ENCODE measurements at places on chromosomes 5 and 9.
A peak's percentile ranks its signal among the peaks of the same experiment; 100 is the strongest.

DNA sequence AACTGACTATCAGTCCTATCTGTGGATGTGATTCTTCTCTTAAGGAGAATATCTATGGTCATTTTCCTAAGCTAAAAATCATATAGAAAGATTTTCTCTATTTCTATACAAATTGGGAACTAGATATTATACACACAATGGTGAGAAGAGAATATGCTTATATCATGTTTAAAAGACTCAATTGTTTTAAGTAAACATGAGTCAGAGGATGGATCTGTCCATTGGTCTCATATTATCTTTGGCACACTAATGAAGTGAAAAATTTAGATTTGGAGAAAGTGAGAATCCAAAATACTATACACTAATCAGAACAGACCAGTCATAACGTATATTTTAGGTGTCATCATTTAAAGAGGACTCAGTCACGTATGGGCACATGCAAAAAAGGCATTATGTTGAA is 16.5 kb upstream of the SPINK14 start:
- DNase-seq = no peak

GRCh38 chr5:135894276-135894675 is 1.4 kb downstream of the IL9 start:
- no peak for DNase-seq

GRCh38 chr9:131276891-131277286 is 579 bp upstream of the FAM78A start:
- peak; percentile 29 for DNase-seq

DNA sequence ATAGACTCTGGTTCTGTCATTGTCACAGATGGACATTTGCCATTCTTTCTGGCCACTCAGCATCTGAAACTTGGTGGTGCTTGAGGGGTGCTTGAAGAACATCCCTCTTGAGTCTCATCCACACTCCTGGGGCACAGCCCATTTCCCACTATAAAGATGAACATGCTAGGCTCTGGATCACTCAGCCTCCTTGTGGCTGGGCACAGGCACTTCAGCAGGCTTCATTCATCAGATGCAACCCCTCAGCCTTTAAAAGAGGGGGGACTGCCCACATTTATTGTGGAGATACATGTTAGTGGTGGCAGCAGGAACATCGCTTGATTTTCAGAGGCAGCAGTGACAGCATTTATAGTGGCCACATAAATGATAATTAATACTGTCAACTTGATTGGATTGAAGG is 124.7 kb upstream of the NIPBL start:
- DNase-seq = no peak

- DNase-seq = peak; percentile 86
Observed at GRCh38 chr9:96417051-96417586, 1.1 kb downstream of the ZNF367 start.

GRCh38 chr9:134007150-134007549 is 15.0 kb upstream of the VAV2 start:
- DNase-seq = no peak

GRCh38 chr9:34405719-34406118 is 29.0 kb upstream of the MYORG start:
- DNase-seq = no peak

GRCh38 chr9:105681724-105682123 is 12.6 kb upstream of the TMEM38B start:
- no peak for DNase-seq

DNA sequence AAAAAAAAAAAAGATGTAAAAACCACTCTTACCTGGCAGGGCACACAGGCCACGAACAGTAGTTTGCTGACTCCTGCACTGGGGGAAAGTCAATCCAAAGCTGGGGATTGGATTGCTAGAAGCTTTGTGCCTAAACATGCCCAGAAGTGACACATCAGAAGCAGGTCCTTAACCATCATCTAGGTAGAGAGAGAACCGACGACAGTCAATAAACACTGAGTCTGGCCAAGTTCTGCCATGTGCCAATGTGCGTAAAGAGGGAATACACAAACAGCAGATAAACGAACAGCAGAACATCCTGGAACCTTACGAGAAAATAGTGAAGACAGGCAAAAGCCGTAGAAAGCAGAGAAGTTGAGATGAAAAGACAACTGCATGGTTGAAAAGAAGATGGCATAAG is 14.9 kb downstream of the SFXN1 start:
- no peak for DNase-seq

DNA sequence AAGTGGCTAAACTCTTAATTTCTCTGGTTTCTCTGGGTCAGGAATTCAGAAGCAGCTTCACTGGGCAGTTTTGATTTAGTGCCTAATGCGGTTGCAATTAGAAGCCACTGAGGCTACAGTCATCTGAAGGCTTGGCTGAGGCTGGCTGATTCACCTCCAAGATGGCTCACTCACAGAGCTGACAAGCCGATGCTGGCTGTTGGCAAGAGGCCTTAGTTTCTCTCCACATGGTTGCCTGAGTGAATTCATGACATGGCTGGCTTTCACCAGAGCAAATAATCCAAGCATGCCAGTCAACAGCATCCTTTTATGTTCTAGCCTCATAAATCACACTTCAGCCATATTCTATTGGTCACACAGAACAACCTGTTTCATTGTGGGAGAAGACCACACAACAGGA is 2.8 kb upstream of the CDK7 start:
- DNase-seq = no peak

- no peak for DNase-seq
Observed at GRCh38 chr5:80703747-80704146, 49.0 kb upstream of the DHFR start.

GRCh38 chr5:145198525-145199260 is 636.4 kb downstream of the PRELID2 start:
- DNase-seq = no peak

- no peak for DNase-seq
Observed at GRCh38 chr9:133658442-133659431, 22.6 kb downstream of the DBH start.

- no peak for DNase-seq
Observed at GRCh38 chr5:74541381-74541781, 99.1 kb downstream of the ENC1 start.

- DNase-seq = no peak
Observed at GRCh38 chr5:65480306-65480865, 1.3 kb downstream of the ADAMTS6 start.

DNA sequence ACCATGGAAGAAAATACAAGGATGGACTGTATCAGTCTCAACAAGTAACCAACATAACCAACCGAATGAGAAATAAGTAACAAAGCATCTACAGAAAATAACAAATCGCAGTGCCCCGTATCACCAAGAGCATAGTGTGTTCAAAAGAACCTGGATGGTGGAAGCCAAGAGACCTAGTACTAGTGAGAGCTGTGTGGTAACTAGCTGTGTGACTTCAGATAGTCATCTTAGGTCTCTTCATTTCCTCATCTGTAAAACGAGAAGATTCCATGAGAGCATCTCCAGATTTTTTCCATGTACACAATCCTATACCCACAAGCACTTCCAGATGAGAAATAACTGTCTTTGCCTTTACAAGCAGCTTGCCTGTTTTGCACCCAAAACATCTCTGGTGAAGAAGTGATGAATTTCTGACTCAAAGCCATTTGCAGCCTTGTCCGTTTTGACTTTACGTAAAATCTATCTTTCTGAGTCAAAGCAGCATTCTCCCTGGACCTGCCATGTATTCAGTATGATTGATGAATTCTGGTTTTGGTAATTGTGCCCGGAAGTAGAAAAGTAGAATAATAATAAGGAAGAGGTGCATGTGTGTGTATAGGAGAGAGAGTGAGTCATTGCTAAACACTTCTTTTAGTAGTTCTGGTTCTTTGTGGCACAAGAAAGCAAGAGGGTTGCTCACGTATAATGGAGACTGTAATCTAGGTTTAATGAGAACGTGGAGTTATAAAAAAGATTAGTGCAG is 41.0 kb downstream of the AOPEP start:
- no peak for DNase-seq

- DNase-seq = no peak
Observed at GRCh38 chr9:99187311-99187710, 34.4 kb downstream of the ALG2 start.

DNA sequence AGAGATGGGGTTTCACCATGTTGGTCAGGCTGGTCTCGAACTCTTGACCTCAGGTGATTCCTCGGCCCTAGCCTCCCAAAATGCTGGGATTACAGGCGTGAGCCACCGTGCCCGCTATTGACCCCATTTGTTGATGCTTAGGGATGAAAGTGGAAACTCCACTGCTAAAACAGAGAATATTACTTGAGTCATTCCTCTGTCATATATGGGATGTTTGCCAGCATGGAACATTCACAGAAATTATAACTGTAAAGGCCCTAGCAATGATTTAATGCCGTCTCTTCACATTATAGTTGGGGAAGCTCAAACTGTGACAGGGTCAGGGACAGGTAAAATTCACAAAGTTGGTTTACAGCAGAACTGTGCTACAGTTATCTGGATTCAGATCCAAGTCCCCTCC is 94.5 kb downstream of the TMC1 start:
- no peak for DNase-seq

GRCh38 chr5:65247594-65247993 is 234.1 kb downstream of the ADAMTS6 start:
- no peak for DNase-seq

- no peak for DNase-seq
Observed at GRCh38 chr9:117787746-117788145, 83.5 kb downstream of the TLR4 start.

- no peak for DNase-seq
Observed at GRCh38 chr5:141913560-141914198, 10.0 kb upstream of the DELE1 start.

DNA sequence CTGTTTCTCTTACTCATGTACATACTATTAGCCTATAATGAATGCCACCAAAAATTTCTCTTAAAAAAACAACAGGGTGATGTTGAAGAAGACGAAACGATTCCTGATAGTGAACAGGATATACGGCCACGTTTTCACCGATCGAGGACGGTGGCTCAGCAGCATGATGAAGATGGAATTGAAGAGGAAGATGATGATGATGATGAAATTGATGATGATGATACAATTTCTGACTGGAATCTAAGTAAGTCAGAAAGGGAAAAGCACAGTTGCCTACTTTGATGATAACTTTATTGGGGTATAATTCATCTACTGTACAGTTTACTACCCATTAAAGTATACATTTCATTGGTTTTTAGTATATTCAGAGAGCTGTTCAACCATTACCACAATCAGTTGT is 66.5 kb downstream of the TNPO1 start:
- DNase-seq = no peak

GRCh38 chr9:1042466-1042865 is 7.7 kb upstream of the DMRT2 start:
- DNase-seq = no peak

DNA sequence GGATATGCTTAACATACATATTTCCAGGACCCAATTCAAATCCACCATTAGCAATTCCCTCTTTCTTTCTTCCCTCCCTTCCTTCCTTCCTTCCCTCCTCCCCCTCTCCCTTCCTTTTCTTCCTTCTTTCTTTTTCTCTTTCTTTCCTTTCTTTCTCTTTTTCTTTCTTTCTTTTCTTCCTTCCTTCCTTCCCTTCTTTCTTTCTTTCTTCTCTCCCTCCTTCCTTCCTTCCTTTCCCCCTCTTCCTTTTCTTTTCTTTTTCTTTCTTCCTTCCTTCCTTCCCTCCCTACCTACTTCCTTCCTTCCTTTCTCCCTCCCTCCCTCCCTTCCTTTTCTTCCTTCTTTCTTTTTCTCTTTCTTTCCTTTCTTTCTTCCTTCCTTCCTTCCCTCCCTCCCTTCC is 332.0 kb downstream of the TMEM161B start:
- DNase-seq = no peak

DNA sequence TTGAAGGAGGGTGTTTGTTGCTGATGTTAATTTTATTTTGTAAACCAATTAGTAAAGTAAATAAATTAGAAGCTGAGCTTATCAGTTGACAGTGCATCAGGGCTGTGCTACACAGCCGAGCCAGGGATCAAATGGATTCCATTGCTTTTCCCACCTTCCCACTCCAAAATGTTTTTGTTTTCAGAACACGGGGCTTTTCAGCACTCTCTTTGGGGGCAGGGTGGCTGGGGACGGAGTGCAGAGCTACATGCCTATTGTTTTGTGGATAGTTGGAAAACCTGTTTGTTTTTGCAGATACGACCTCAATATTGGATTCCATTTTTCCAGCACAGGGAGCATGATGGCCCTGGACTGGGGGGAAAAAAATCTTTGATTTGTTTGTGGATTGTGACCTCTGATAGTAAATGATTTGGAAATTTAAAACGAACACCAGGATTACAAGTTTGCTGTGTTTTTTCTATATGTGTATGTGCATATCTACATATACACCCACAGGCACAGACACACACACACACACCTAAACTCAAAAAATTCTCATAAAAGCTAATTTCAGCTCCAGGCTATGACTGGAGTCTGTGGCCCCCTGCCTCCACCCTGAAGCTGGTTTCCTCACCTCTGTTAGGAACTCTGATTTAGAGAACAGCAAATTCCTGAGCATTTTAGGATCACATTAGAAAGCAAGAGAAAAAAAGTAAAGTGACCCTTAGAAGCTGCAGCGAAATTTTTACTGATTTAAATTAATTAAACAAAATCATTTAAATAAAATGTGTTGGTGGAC is 371.7 kb upstream of the IRX2 start:
- no peak for DNase-seq

GRCh38 chr9:133709015-133709611 is 29.0 kb downstream of the SARDH start:
- peak; percentile 45 for DNase-seq

- DNase-seq = no peak
Observed at GRCh38 chr9:19492775-19493173, 84.0 kb downstream of the ACER2 start.

GRCh38 chr9:16120231-16120641 is 567.4 kb downstream of the CCDC171 start:
- DNase-seq = no peak

DNA sequence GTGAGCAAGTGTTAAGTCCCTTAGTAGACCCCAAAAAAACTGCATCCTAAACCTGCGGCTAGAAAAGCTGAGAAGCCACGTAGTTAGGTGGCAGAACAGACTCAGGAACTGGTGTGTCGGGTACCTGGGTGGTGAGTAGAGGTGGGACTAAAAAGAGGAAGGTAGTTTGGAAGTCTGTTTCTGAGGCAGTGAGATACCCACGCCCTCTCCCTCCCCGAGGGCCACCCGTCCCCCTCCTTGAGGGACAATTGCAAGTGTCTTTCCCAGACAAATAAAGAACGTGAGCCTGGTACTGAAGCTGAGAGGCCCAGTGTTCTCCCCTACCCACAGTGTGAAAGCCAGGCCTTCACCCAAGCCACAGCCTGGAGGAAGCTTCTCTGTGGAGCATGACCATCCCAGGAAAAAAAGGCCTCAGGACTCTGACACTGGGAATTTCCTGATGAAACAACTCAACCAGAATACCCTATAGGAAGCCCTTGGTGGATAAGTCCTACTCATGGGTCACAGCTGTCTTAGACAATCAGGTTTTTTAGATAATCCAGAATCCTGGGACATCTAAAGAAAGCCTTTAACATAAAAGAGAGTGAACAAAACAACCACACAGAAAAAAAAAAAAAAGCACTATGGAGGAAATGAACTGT is 7.0 kb upstream of the CD74 start:
- DNase-seq = no peak

DNA sequence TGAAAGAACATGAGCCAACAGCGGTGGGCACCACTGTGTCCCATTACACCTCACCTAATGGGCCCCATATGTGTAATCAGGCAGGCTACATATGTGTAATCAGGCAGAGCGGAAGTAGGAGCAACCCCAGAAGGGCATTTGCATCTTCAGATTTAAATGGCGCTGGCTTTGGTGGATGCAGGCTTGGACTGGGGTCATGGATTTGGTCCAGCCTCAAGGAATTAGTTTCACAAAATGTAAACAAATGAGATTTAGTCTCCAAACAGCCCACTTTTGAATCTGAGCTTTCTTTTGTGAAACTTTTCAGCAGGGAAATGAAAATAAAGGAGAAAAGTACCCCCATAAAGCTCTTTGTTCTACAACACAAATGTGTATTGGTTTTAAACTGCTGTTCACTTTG is 161.3 kb downstream of the LPAR1 start:
- no peak for DNase-seq

All from stimulated activated naive CD4-positive, alpha-beta T cell treated with Interleukin-2 at 50 U/mL for 16 hours (primary cell).